HS-5 (cell line): ENCODE measurements at places on chromosomes 4 and X.

- no peak for DNase-seq
Observed at GRCh38 chr4:139770361-139770760, 104.7 kb downstream of the MGST2 start.

- DNase-seq, result no peak
Observed at GRCh38 chrX:33178690-33179089, 32.7 kb downstream of the DMD start.

DNA sequence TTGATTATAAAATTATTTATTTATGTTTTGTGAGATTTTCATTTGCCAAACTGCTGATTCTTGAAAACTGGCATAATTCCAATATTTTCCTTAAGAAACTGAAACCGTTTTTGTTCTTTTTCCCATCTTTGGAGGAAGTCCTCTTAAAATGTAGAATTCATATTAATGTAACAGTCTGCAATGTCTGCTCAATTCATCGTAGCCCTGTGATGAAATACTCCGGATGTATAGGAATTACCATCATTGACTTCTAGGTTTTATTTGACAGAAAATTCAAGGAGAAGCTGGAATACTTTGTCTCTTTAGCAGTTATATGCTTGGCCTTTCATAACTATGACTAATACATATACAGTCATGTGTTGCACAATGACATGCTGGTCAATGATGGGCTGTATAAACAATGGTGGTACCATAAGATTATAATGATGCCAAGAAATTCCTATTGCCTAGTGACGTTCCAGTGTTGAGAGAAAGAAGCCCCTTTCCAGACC lies 185.0 kb upstream of the GPRIN3 start:
- DNase-seq, result peak; percentile 77

GRCh38 chr4:67746797-67747495 lies 7.2 kb downstream of the GNRHR start:
- DNase-seq, result no peak

- no peak for DNase-seq
Observed at GRCh38 chr4:7078025-7078424, 10.2 kb upstream of the GRPEL1 start.

- DNase-seq, result peak; percentile 15
Observed at GRCh38 chr4:181821039-181822004, 421.9 kb upstream of the TENM3 start.

GRCh38 chr4:2924765-2925301 lies 38.4 kb downstream of the NOP14 start:
- DNase-seq, result no peak

GRCh38 chrX:71118985-71119535 lies 664 bp downstream of the MED12 start:
- DNase-seq, result no peak

GRCh38 chrX:122269243-122269781 lies 914.8 kb upstream of the GRIA3 start:
- peak; percentile 33 for DNase-seq

GRCh38 chr4:113438596-113438995 lies 322.9 kb downstream of the CAMK2D start:
- DNase-seq, result no peak

GRCh38 chr4:176359590-176359989 lies 39.8 kb downstream of the SPCS3 start:
- DNase-seq, result no peak

DNA sequence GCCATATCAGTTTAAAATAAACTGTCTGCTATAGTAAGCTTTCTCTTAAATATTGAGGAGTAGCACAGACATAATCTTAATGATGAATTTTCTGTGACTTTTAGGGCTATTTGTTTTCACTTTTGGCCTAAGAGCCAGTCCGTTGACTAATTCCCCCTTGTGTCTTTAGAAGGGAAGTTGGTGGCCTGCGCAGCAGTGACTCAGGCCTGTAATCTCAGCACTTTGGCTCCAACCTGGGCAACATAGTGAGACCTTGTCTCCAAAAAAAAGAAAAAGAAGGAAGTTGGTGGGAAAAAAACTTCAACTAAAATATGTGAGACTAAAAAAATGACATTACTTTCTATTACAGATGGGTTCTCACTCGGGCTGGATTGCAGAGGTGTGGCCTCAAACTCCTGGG lies 3.4 kb downstream of the NCAPG start:
- DNase-seq, result no peak

DNA sequence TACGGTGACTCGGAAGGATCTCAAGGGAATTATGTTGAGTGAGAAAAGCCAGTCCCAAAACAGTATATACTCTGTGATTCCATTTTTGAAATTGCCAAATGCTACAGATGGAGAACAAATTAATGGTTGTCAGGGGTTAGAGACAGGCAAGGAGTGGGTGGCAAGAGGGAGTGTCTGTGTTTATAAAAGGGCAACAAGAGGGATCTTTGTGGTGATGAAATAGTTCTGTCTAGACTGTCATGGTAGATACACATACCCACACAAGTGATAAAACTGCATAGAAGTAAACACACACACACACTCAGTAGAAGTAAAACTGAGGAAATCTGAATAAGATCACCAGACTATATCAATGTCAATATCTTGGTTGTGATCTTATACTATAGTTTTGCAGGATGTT lies 92.7 kb downstream of the CD99L2 start:
- DNase-seq, result no peak

DNA sequence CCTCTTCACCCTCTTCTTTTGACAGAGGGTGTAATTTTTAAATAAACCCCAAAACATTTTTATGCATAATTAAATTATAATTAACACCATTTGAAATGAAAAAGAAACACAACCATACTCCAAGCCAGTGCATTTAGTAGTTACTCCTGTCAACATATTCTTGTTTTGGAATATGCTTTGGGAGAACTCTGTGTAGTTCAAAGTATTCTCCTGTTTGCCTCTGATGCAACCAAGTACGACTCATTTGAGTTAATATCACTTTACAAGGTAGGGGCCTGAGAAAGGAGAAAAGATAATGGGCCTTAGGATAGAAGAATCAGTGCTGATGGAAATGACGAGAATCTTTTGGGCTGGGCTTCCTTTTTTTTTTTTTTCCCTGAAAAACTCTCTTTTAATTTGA lies 2.7 kb downstream of the PTPN13 start:
- DNase-seq, result no peak

- DNase-seq, result no peak
Observed at GRCh38 chr4:74543983-74544382, 99.0 kb downstream of the AREG start.

DNA sequence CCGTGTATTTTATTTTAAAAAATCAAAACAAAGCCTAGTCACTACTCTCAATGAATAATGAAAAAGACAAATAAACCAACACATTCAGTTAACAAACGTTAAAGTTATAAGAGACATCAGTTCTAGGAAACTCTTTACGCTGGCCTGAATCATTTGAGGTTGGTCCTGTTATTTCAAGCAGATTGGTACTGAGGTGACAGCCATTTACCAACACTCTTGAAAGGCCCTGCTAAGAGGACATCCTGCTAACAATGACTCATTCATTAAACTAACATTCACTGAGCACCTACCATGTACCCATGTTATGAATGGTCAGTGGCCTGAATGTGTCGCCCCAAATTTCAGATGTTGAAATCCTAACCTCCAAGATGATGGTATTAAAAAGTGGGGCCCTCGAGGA lies 57.1 kb upstream of the ADGRG2 start:
- DNase-seq, result no peak

DNA sequence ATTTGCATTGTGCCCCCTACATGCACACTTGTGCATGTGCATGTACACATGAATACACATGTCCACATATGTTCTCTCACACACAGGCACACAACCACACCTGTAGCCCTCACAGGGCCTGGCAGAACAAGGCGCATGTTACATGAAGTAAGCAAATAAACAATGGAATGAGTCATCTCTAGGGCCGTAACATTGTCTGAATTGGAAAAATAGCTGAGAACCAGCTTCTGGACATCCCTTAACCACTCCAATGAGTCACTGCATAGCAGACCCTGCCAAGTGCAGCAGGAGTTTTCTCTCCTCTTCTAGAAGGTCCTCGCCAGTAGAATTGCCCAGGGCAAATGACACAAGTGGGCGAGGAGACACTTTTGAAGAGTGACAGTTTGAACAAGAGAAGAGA lies 66.1 kb downstream of the MAGEA10 start:
- DNase-seq, result peak; percentile 16

- DNase-seq, result no peak
Observed at GRCh38 chr4:172207258-172207657, 394.1 kb downstream of the GALNTL6 start.

DNA sequence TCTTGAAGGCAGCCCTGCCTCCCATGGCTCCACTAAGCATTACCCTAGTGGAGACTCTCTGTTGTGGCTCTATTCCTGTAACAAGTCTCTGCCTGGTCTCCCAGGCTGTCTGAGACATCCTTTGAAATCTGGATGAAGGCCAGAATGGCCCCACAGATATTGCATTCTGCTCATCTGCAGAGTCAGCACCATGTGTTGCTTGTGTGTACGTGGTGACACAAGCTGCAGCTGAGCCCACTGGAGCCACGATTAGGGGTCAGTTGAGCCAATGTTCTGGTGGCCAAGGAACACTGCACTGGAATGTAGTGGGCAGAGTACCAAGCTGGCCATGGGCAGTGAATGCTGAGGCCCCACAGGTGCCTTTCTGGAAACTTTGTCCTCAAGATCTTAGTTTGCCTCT lies 29.2 kb downstream of the GRID2 start:
- DNase-seq, result no peak

GRCh38 chr4:154349829-154350228 lies 141.8 kb downstream of the DCHS2 start:
- DNase-seq, result no peak

DNA sequence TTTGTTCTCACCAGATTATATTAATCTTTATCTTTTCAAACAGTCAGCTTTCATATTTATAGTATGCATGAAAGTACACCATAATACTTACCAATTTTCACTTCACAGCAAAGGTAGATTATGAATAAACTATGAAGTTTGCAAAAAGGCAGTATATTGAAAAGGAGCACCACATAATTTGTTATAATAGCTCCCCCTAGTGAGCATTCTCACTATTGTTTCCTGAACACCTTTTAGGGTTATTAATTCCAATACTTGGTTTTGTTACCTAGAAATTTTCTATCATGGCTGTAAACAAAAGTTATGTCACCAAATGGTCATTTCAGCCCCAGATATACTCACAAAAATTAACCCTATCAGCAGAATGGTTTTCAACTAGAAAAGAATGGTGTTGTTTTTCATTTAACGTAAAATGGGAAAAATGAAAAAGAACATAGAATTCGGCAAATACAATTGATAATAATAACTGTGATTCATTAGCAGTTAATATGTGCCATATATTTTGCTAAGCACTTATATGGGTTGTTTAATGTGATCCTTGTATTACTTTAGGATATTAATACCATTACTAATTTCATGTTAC lies 30.2 kb upstream of the NKX6-1 start:
- no peak for DNase-seq

- DNase-seq, result no peak
Observed at GRCh38 chr4:181569553-181569952, 673.6 kb upstream of the TENM3 start.

GRCh38 chr4:6986072-6986780 lies 56.9 kb upstream of the TADA2B start:
- DNase-seq, result peak; percentile 14

DNA sequence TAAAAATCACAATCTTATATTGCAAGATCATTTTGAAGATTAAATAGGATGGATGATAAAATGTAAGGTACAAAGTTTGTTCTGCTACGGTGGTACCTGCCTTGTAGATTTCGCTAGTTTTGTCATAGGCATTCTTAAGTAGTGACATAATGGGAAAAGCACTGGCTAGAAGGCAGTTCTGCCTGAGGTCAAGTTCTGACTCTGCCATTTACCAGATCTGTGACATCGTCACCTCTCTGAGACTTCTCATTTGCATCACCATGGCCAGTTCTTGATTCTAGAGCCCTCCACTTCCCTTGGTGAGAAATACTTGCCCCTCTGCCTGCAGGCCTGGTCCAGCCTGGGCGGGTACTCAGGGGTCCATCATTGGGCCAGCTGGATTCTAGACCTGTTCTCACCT lies 85.2 kb downstream of the HS3ST1 start:
- DNase-seq, result no peak

DNA sequence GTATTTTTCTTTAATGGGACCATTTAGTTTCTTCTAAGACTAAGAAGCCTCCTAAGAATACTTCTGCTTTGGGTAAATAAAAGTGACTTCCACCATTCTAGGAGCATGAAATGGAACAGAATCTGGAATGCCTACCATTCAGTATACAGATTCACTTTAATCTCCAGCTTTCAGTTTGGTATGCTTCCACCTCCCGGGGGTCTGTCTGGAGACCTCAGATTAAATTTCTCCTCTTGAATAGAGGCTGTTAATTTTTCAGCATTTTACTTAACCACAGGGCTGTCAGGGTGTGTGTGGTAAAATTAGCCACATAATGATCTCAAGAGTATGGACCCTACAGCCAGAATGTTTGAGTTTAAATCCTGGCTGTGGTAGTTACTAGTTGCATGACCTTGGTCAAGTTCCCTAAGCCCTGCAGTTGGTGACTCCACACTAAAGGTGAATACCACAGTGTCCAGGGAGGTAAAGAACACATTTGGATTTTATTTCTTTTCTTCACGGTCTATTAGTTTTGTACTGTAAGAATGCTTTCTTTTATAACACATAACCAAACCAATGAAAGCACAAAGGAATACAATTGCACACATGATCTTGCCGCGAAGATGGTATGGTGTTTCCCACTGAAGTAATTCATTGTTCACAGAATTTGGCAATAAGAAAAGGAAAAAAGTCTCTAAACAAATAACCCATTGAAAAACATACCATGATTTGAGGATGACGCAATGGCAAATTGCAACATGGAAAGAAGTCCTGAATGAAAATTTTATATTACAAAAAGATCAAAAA lies 37.3 kb upstream of the TRIM2 start:
- no peak for DNase-seq

DNA sequence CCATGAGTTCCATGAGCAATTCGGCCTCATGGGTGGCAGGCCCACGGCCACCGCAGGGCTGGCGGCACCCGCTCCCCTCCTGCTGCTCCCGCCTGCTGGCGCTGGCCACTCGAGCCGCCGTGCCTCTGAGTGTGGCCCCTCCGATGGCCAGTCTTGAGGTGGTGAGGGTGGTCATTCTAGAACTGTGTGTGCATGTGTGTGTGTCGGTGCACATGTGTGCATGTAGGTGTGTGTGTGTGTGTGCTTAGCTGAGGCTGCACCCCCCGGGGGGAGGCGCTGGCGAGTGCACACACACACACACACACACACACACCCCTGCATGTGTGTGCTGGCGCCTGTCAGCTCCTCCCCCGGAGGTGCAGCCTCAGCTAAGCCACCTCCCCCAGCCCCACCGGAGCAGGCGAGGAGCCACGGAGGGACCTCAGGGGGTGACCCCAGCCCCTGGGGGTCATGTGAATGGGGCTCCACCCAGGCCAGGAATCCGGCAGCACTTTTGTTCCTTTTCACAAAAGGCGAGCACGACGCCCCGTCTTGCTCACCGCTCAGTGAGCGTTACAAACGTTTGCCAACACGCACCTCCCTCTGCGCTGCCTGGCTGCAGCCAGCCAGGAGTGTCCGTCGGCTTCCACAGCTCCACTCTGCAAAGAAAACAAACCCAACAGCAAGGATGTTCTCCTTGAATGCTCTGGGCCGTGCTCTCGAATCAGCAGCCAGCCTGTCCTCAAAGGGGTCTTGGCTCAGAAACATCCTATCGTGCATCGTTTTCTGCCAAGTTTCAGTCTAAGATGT lies 29.9 kb downstream of the FGFRL1 start:
- no peak for DNase-seq

GRCh38 chrX:96705905-96706304 lies 21.3 kb downstream of the DIAPH2 start:
- no peak for DNase-seq
